ENCODE measurements at places on chromosomes 6 and 20.

DNA sequence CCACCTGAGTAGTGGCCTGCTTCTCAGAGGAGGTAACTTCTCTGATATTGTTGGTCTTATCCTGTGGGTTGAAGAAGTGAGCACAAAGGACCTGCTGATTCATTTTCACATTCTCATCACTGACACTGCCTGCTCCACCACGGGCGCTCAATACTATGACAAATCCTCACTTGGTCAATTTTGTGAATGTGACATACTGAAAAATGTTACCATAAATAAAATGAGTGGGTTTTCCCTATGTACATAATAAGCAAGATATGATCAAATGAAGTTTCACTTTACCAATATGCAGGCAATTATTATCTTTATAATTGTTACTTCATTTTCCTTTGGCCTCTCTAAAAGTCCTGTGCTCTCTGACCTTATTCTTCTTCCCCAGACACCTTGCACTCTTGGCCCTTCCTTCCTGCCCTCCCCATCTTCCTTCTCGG lies 71.5 kb upstream of the RIPOR2 start:
- no peak for DNase-seq

- DNase-seq = peak; percentile 69
Measured at GRCh38 chr20:40960521-40960956, 68.1 kb upstream of the TOP1 start.

GRCh38 chr6:37727996-37728395 lies 30.3 kb upstream of the MDGA1 start:
- no peak for DNase-seq

- DNase-seq = no peak
Measured at GRCh38 chr6:14635195-14635594, 517.6 kb downstream of the CD83 start.

GRCh38 chr20:56788041-56788670 lies 159.1 kb downstream of the TFAP2C start:
- peak; percentile 85 for DNase-seq

DNA sequence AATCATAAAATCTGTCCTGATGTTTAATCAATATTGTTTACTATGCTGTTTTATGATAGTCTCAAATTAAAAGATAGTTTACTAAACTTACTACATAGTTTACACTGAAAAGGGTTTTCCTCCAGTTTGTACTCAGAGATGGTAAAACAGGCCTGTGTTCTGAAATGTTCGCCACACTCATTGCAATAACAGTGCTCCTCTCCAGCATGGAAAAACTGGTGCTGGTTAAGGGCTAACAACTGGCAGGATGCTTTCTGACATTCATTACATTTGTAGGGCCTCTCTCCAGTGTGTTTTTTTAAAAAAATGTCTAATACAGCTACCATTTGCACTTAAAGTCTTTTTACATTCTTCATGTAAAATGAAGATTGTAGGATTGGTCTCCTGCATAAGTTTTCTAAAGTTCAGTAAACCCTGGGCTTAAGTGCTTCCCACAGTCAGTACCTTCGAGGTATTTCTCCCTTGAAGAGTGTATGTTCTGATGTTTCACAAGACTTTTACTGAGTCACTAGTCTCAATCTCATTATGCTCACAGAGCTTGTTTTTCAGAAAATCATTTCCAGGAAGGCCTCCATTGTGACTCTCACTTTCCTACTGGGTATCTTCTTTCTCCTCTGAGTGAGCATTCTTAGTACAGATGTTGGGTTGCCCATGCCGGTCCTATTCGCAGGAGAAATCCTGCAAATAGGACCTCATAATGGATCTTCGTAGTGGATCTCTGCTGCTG lies 8.7 kb upstream of the ZSCAN12 start:
- no peak for DNase-seq

DNA sequence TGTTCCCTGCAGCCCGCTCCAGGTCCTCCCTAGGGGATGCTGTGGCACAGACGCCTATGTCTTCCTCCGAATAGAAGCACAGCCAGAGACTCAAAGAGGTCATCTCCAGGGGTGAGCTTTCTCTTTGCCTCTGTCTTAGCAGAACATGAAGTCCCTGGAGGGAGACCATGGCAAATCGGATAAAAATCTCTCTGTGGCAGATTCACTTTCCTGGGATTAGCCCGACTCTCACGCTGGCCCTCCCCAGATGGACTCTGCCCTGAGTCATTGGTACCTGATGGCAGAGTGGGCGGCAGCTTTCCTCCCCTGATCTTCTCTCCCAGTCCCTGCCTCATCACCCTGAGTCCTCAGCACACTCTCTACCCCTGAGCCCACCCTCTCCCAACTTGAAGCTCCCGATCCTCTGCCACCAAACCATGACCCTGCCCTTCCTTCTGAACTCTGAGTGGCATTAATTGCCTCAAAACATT lies 58.0 kb upstream of the CCDC167 start:
- DNase-seq = no peak

GRCh38 chr20:45935416-45936046 lies 1.0 kb downstream of the PCIF1 start:
- DNase-seq = peak; percentile 32

GRCh38 chr6:6883011-6883410 lies 224.8 kb upstream of the RREB1 start:
- no peak for DNase-seq

DNA sequence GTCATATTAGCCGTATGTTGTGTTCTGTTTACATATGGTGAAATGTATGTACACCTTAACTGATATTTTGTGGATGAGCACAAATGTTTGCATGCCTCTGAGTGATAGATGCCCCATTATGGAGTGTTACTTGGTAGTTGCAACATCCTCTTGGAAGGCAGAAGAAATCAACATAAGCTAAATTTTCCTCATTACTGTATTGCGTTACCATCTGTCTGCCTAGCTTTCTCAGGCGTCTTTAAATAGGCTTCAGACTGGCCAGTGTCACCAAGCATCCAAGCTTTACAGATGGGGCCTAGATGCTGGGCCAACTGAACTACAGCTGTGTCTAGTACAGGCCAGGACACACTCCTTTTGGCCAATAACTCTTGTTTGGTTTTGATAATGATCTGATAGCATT lies 250.6 kb downstream of the SAMD5 start:
- DNase-seq = no peak

DNA sequence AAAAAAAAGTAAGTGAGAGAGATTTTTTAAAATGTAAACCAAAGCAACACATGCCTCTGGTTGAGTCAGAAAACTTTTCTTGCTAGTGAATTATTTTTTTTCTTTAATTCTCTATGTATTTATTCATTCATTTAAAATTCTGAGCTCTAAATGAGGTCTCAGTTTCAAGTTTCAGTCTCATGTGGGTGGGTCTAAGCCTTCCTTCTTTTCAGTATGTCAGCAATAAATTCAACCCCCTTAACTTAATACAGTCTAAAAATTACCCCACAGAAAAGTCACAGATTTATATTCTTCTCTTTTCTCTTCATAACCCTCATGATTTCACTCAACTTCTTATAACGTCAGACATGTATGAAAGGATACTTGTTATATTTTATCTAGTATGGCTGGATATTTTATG lies 663.3 kb upstream of the PTCHD4 start:
- no peak for DNase-seq

GRCh38 chr6:85010865-85011264 lies 246.5 kb upstream of the TBX18 start:
- no peak for DNase-seq

- DNase-seq = no peak
Measured at GRCh38 chr6:52503323-52503747, 73.5 kb downstream of the TRAM2 start.

DNA sequence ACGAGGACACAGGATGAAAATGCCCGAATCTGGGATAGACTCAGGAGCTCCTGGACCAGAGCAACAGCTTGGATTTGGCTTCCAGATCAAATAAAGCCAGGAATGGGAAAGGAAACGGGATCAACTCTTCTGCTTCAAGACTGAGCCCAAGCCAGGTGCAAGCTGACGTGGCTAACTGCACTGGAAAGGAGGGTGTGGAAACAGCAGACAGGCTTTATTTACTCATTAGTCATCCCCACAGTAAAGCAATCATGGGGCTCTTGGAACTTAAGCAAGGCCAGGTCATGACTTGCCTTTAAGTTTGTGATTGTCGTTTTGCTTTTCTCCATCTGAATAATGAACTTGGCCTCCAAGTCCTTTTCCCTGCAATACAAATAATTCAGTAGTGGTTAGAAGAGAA lies 45.2 kb downstream of the KIF16B start:
- peak; percentile 63 for DNase-seq

DNA sequence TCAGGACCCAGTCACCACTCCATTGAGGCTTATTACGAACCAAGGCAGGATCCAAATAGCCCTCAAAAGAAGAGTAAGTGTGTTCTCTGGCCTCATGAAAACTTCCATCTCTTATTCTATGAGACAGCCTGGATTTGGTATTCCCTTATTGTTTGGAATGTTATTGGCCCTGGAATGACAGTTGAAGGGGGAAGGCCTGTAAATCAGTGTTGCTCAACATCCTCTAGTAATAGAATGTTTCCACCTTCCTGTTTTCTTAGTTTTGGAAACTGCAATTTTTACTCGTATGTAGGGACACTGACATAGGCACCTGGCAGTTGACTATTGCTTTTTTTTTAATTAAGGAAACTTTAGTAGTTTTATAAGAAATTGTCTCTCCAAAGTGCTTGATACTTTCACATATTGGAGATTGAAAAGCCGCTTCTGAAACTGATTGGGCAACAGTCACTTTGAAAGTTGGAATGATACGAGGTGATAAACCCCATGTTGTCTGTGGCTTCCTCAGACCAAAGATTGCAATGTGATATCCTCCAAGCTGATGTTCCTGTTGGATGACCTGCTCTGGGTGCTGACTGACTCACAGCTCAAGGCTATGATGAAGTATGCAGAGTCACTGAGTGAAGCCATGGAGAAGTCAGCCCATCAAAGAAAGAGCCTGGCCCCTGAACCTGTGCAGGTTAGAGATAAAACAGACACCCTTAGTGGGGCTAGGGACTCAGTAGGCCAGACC lies 43.1 kb downstream of the BLTP3A start:
- DNase-seq = peak; percentile 39

GRCh38 chr6:87572883-87573282 lies 16.9 kb downstream of the RARS2 start:
- DNase-seq = no peak

GRCh38 chr20:29318871-29319461 lies 1938.5 kb upstream of the DEFB115 start:
- no peak for DNase-seq

DNA sequence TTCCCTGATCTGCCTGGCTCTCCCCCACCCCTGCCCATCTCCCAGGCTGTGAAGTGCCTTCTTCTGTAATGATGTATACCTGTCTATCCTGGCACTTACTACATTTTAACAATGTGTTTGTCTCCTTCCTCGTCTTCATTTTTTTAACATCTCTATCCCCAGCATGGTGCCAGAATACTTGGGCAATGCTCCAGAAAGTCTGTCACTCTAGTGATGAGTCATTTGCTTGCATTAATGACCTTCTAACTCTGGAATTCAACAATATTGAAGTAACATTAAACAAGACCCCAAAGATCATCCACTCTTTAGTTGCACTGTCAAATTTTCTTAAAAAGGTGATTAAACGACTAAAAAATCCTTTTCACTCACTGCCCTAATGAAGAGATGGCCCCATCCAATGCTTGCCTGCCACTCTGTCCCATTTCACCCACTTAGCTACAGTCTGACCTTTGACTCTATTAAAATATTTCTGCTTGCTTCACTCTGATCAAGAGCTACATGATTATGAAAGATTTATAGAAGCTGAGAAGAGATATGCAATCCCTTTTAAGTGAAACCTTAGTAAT lies 7.7 kb upstream of the KLHL31 start:
- DNase-seq = no peak

DNA sequence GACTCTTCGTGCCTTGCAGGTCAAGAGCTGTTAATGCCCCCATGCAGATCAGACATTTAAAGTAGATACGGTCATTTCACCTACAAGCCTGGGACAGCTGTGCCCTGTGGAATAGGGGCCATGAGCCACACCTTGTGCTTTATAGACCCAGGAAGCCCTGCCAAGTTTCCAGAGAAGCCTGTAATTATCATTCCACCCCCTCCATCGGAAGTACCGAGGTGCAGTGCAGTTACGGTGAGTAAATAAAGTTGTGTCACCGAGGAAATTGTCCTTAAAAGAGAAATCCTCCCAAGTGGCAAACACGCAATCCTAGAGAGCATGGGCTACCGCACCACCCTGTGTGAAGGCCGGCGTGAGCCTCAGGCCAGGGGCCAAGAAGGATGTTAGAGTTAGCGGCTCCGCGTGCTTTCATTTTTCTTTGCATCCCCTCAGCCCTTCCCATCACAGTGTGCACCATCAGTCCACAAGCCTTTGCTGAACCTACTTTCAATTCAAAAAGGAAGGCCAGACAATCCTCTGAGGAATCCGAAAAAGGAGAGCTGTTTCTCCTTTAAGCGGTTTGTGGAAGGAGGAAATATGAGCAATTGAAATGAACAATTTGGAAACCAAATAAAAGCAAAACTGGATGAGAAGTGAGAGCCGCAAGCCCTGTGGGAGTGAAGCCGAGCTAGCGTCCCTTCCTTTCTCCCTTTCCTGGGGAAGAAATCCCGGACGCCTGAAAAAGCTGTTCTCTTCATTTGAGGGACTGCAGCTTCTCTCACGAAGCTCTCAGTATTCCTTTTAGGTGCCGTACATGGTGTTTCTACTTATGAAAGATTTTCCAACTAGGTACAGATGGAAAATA lies 183.3 kb upstream of the PDE10A start:
- DNase-seq = peak; percentile 34

- DNase-seq = no peak
Measured at GRCh38 chr6:111439171-111439570, 43.8 kb downstream of the REV3L start.

DNA sequence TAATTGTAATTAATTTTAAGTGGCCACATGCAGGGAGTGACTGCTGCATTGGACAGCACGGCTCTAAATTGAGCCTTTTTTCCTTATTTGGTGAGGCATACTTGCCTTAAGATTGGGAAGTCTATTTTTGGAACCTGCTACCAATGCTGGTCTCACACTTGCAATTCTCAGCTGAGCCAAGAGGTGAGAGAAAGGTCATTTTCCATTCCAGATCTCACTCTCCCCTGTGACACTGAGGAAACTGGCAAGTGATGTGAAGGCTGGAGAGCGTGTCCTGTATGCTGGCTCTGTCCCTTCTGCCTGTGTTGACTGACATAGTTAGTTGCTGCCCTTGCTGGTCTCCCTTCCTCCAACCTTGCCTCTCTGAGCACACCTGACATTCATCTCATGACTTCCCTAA lies 735 bp upstream of the MOG start:
- DNase-seq = no peak

DNA sequence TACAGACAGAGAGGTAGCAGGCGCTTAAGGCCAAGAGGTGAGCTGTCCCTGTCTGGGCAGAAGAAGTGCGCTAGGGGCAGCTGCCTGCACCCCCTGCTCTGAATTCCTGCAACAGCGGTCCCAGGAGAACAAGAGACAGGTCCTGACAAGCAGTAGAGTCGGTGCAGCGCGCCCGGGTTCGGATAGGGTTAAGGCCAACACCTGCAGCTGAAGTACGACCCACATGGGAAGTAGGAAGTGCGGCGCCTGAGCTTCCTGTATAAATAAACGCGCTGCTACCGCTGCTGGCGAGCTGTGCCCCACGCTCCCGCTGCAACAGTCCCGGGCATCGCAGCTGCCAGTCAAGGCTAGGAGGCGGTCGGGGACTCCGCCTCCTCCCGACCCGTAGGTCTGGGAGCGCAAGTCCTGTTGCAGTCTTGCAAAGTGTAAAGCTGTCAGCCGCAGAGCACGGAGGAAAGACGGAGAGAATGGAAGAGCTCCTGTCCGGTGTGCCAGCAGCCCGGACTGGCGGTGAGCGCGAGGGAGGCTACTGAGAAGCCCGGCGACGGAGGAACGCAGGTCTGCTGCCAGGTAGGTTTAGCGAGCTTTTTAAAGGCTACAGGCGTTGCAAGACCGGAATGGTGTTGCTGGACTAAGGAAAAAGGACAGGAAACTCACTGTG lies at the start of gene RNF144B:
RNF144B (plus strand) TSS at position 290 of the 661 bp plus-strand sequence. CDS start 12,185 bp downstream, outside the sequence.
- DNase-seq = peak; percentile 87

- no peak for DNase-seq
Measured at GRCh38 chr6:170037541-170038250, 253.2 kb downstream of the DLL1 start.

All from AG20443 (cell line).